ENCODE measurements at places on chromosomes 11 and 22.
A peak's percentile ranks its signal among the peaks of the same experiment; 100 is the strongest.

DNA sequence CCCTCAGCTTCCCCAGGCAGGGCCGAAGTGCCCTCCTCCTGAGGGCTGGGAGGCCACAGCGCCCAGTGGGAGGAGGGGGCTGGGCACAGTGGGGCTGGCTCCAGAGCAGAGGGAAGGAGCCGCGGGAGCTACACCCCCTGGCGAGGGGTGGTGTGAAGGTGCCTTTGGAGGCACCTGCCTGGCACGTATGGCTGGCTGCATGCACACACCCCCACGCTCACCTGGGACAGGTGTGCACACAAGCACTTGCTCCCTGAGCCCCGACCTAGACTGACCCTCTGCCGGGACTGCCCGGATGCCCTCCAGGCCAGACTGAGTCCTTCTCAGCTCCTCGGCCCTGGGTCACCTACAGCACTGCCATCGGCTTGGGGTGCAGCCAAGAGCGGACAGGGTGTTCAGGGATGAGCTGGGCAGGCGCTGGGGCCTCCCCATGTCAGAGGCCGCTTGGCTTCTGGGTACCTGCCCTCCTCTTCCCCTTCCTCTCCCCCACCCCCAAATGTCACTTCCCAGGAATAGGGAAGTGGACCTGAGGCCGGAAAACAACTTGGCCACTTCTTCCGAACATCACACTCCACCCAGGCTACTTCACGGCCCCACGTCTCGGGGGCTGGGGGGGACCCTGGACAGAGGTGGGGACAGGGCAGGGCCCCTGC, 7.4 kb upstream of the PIM3 start:
- H3K4me3 ChIP-seq: no peak overlapping the region
- H3K27me3 ChIP-seq: no peaks in the 10 kb centered on the region
- DNase-seq: peak; percentile 89
- peaks cover 82% of the 10 kb centered on the region for H3K4me1 ChIP-seq

DNA sequence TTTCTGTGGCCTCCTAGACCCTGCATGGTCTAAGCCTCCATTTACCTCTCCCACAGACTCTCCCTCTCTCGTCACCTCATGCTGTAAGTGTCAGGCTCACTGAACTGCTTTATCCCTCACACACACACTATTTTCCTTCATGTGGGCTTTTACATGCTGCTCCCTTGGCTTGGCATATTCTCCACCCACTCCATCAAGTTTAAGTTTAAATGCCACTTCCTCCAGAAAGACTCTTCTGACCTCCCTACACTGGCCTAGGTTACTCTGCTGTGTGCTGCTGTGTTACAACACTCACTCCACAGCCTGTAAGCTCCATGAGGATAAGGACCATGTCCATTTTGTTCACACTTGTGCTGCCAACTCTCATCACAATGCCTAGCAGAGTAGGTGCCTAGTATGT, 2.5 kb downstream of the DCHS1 start:
- H3K4me1 ChIP-seq: peaks cover 12% of the 10 kb centered on the region
- no peak for DNase-seq
- H3K27ac ChIP-seq: no peak overlapping the region
- no peak overlapping the region for H3K4me3 ChIP-seq

- no peak overlapping the region for H3K4me3 ChIP-seq
- H3K27ac ChIP-seq: no peak overlapping the region
- H3K27me3 ChIP-seq: no peaks in the 10 kb centered on the region
- H3K4me1 ChIP-seq: peaks cover 20% of the 10 kb centered on the region
Measured at GRCh38 chr11:75822541-75822940, 7.5 kb downstream of the UVRAG start.

- peaks cover 28% of the 10 kb centered on the region for H3K4me1 ChIP-seq
- H3K27me3 ChIP-seq: no peaks in the 10 kb centered on the region
Measured at GRCh38 chr22:41917375-41917902, 2.6 kb upstream of the SHISA8 start.

DNA sequence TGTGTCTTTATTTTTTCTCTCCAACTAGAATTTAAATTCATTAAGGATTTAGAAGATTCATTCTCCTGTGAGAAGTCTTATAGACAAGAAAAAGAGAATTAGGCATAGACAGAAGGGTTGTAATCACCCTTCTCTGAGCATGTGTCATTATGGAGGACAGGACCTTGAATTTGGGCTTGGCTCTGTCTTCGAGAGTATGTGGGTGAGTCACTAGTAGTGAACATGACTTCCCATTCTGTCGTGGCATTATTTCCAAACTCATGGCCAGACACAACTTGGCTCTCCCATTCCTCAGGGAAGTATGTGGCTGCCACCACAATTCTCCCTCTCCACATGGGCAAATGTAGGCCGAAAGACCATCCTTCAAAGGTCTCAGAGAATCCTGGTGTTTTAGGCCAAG, 14.3 kb upstream of the ANKK1 start:
- H3K36me3 ChIP-seq: no peaks in the 10 kb centered on the region
- no peak for DNase-seq
- H3K27ac ChIP-seq: no peak overlapping the region
- H3K4me1 ChIP-seq: no peaks in the 10 kb centered on the region
- no peak overlapping the region for H3K4me3 ChIP-seq

GRCh38 chr11:29328961-29329441, 687.8 kb downstream of the KCNA4 start:
- H3K4me3 ChIP-seq: no peak overlapping the region
- peaks cover 3% of the 10 kb centered on the region for H3K4me1 ChIP-seq
- no peaks in the 10 kb centered on the region for H3K27me3 ChIP-seq
- no peaks in the 10 kb centered on the region for H3K36me3 ChIP-seq
- H3K27ac ChIP-seq: no peak overlapping the region

- no peak overlapping the region for H3K4me3 ChIP-seq
- H3K4me1 ChIP-seq: no peaks in the 10 kb centered on the region
- no peaks in the 10 kb centered on the region for H3K36me3 ChIP-seq
- H3K27ac ChIP-seq: no peak overlapping the region
Measured at GRCh38 chr11:95816037-95816436, 25.7 kb downstream of the CEP57 start.

- peaks cover 45% of the 10 kb centered on the region for H3K4me1 ChIP-seq
- H3K4me3 ChIP-seq: no peak overlapping the region
- no peaks in the 10 kb centered on the region for H3K36me3 ChIP-seq
- peak; percentile 47 for DNase-seq
- no peak overlapping the region for H3K27ac ChIP-seq
- H3K27me3 ChIP-seq: no peaks in the 10 kb centered on the region
Measured at GRCh38 chr11:1823376-1824220, 11.2 kb upstream of the SYT8 start.

All from body of pancreas (tissue), 4 donors.